ENCODE measurements at places on chromosomes 16 and 17.

DNA sequence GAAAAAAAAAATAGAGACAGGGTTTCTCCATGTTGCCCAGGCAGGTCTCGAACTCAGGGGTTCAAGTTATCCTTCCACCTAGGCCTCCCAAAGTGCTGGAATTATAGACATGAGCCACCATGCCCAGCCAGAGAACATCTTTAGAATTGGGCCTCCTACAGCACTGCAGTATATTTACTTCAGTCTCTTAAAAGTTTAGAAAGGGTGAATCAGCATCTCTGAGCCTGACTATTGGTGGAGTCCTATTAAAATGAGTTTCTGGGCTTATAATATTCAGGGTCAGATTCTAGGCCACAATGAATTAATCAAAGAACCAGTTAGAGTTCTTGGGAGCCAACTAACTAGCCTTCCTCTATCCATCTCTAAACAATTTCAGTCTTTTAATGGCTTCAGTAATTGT, 22.8 kb downstream of the TADA2A start:
- DNase-seq, result no peak

- no peak for DNase-seq
These were observed 8.0 kb downstream of the FLYWCH1 start for GRCh38 chr16:2919511-2920255.

GRCh38 chr16:27703121-27703520, 153.2 kb downstream of the KATNIP start:
- DNase-seq, result no peak

- DNase-seq, result no peak
These were observed 76.6 kb downstream of the ZZEF1 start for GRCh38 chr17:4066210-4066609.

DNA sequence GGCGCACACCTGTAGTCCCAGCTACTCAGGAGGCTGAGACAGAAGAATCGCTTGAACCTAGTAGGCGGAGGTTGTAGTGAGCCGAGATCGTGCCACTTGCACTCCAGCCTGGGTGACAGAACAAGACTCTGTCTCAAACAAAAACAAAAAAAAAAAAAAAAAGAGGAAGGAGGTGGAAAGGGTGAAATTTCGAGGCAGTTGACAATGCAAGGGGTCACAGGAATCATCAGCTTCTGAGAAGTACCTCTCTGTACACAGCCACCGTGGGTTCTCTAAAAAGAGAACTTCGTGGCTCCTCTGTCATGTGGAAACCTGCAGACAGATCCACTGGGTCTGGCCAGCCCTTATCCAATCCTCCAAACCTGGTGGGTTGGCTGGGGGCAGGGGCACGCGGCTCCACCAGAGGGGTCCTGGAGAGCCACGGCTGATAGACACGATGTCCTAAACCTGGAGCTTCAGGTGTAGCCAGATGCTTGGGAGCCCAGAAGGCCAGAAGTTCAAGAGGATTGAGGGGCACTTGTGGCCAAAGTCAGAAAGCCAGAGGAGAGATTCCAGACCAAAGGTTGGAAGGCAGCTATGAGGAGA, 540 bp upstream of the CD300LF start:
- no peak for DNase-seq

DNA sequence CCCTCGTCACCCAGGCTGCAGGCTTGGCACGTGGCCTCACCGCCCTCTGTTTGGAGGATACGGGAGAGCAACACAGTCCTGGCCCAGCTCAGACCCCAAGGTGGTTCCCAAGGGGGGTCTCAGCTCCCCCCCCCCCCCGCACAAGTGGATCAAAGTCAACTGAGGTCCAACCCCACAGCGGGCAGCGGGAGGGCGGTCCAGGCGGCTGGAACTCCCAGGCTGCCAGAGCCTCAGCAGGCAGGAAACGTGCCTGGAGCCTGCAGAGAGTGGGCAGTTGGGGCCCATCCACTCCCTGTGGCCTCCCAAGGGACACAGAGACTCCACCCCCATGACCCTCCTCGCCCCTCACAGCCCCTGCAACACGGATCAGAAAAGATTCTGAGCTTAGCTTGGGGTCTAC, 36.7 kb downstream of the PIEZO1 start:
- no peak for DNase-seq

- no peak for DNase-seq
These were observed 469.9 kb downstream of the MAF start for GRCh38 chr16:79130616-79131015.

DNA sequence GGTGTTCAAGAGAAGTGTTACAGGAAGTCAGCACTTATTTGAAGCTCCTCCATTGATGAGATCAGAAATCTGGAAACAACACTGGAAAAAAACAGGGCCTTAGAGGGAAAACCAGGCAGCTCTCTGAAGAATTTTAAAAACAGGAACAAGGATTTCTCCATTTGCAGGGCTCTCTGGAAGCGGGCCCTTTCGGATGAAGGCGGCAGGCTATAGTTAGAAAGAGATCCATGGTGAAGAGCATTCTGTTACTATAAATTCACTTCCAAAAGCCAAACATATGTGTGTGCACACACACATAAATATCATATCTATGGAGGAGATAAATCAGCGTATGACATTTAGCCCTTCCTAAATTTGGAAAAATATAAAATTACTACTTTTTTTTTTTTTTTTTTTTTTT, 42.6 kb upstream of the GRIN2A start:
- DNase-seq, result no peak
